CD4-positive, alpha-beta T cell treated with Interleukin-4 for 1 hour (primary cell): ENCODE measurements at places on chromosomes 6 and 20.

DNA sequence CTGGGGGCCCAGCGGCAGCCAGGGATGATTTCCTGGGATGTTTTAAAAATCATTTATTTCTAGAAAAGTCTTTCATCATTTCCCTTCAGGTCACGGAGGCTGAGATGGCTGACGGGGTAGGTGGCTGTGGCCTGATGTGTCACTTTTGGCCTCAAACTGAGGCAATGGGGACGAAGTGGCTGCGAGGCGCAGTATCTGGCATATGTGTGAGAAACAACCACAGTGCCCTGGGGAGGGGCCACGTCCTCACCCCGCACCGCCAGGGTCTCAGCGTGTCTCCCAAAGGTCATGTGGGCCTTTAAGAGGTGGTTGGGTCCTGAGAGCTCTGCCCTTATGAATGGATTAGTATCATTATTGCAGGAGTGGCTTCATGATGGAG is 120.0 kb downstream of the CEBPB start:
- DNase-seq = no peak

DNA sequence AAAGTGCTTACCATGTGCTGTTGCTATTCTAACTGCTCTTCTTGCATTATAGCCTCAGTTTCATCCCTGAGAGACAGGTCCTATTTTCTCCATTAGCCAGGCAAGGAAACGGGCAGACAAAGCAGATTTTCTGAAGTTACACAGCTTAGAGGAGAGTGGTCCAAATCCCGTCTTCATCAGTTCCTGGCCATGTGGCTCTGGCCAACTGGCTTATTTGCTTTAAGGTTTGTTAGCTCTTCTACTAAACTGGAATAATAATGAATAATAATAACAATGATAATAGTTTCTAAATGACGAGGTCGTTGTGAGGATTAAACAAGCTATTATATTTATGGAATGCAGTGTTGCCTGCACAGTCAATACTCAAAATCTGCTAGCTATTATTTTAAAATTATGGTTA is 35.8 kb upstream of the BCAS1 start:
- no peak for DNase-seq

DNA sequence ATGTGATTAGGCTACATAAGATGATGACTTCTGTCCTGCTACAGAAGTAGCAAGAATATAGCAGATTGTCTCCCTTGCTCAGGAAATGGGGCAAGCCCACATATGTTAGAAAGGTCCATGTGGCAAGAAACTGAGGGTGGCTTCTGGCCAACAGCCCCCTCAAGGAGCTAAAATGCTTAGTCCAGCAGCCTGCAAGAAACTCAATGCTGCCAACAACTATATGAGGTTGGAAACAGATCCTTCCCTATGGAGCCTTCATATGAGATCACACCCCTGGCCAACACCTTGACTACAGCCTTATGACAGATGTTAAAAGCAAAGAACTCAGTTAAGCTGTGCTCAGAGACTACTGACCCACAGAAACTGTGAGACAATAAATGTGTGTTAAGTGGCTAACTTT is 22.1 kb downstream of the PTPRT start:
- DNase-seq = no peak

- DNase-seq = no peak
Measured at GRCh38 chr6:119922814-119923213, 573.3 kb upstream of the MAN1A1 start.

- no peak for DNase-seq
Measured at GRCh38 chr6:56242346-56242745, 5.0 kb downstream of the COL21A1 start.

DNA sequence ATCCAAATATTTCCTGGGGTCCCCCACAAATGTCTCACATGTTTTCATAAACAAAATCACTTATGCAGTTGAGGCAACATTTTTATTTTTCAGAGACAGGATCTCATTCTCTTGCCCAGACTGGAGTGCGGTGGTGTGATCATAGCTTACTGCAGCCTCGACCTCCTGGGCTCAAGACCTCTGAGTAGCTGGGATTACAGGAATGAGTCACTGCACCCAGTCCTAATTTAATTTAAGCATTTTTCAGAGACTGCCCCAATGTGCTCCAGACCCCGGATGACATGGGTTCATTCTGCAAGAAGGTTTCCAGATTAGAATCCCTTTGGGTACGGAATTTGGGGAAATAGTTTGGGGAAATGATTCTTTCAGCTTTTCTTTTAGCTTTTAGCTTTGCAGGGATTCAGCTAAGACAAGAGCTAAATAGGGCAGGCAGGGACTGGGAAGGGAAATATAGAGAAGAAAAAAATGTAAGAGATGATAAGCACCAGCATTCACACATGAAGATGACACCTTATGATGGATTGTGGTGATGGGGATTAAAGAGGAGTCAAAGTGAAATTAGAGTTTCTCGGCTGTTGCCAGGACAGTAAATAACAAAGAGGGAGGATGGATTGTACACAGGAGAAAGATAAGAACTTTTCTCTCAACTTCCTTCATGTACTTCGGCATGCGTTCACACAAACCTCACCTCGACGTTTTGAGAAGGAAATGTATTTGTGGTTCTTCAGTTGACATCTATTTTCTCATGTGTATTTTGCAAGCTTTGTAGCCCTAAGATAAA is 169.4 kb upstream of the TAB2 start:
- DNase-seq = peak; percentile 33
